ENCODE measurements at places on chromosomes 3 and 15. TPM values are rescaled to one million over a fixed set of nuclear protein-coding genes. Genes with fewer than 3 reads are reported as not detected.

MINDY2 gene
- 15.5 TPM for total RNA-seq

SERPINI1 gene
- total RNA-seq, result 2.4 TPM

GPR62 gene
- not detected for total RNA-seq

HESX1 gene
- not detected for total RNA-seq

CCDC33 gene
- total RNA-seq, result not detected

- DNase-seq, result no peak
Observed at GRCh38 chr3:72041511-72041910, 256.6 kb upstream of the PROK2 start.

GRCh38 chr3:24513463-24513862 is 18.8 kb upstream of the THRB start:
- DNase-seq, result no peak

DNA sequence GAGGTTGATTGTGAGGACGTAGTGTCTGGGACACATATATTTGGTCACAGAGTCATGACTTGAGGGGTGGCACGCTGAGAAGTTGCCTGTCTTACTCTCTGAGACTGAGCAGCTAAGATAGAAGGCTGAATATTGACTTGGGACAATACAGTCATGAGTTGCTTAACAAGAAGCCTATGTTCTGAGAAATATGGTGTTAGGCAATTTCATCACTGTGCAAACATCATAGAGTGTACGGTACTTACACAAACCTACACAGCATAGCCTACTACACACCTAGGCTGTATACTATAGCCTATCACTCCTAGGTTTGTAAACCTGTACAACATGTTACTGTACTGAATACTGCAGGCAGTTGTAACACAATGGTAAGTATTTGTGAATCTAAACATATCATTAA is 30.3 kb upstream of the SPESP1 start:
- DNase-seq, result no peak
